ENCODE measurements at places on chromosomes 3 and 15. TPM values are rescaled to one million over a fixed set of nuclear protein-coding genes. Genes with fewer than 3 reads are reported as not detected.

HGD gene
- not detected for total RNA-seq

UACA gene
- 108 TPM for total RNA-seq

SCN5A gene
- not detected for total RNA-seq

ERICH6 gene
- 0.35 TPM for total RNA-seq

NR1D2 gene
- total RNA-seq, result 7.5 TPM

GHRL gene
- not detected for total RNA-seq

GPR27 gene
- not detected for total RNA-seq

TMC3 gene
- total RNA-seq, result not detected

GOLGA6A gene
- not detected for total RNA-seq
